Fibroblast of skin of left quadriceps (primary cell): ENCODE measurements at places on chromosomes 4 and X.

- no peak for DNase-seq
Measured at GRCh38 chrX:110293658-110294057, 24.2 kb downstream of the AMMECR1 start.

DNA sequence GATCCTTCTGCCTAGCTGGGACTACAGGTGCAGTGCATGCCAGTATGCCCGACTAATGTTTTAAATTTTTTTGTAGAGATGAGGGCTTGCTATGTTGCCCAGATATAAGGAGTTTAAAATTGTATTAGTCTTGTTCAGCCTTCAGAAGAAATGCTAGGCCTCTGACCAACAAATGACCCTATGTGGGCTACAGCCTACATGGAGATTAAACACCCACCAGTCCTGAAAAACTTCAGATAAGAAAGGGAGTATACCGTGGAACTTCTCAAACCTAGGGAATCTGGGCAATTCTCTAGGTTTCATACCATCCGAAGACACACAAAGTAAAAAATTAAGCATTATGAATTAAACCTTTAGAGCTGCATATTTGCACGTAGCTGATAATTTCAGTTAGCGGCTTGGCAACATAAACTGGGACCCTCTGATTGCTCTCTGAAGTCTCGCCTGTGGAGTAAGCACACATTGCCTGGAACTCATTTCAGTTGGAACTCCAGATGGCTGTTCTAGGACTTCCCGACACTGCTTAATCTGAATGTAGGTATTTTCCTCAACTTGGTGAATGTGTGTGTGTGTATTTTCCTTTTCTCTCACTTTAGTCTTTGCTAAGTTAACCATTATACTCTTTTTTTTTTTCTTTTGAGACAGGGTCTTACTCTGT, 33.0 kb downstream of the MOB1B start:
- no peak for DNase-seq

- peak; percentile 34 for DNase-seq
Measured at GRCh38 chr4:5638316-5638715, 70.0 kb downstream of the EVC2 start.

GRCh38 chrX:1686642-1687041, 71.8 kb downstream of the ASMT start:
- no peak for DNase-seq

- DNase-seq = no peak
Measured at GRCh38 chr4:107156443-107156842, 120.3 kb upstream of the DKK2 start.

- no peak for DNase-seq
Measured at GRCh38 chr4:4619821-4620220, 78.0 kb upstream of the STX18 start.
